ENCODE measurements at places on chromosomes 6 and 20. TPM values are rescaled to one million over a fixed set of nuclear protein-coding genes. Genes with fewer than 3 reads are reported as not detected.

DNA sequence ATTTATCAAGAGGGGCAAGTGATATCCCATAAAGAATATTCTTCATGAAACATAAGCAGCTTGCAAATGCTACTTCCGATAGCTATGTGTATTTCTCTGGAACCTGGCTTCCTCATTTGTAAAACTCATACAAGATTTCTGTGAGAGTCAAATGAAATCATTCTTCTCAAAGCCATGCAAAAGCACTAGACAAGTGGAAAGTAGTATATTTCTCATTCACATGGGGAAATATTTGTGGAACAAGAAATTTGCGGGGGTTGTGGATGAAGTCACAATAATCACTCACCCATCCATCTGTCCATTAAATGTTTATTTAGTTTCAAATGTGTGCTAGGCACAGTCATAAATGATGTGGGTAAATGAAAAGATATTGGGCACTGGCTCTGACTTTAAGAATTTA, 150.5 kb downstream of the IPCEF1 start:
- no peak for DNase-seq
- H3K27ac ChIP-seq: no peak overlapping the region
- H3K4me3 ChIP-seq: no peak overlapping the region
- H3K36me3 ChIP-seq: no peaks in the 10 kb centered on the region

OR2H1 gene
- total RNA-seq: not detected

CST1 gene
- total RNA-seq: not detected

DNA sequence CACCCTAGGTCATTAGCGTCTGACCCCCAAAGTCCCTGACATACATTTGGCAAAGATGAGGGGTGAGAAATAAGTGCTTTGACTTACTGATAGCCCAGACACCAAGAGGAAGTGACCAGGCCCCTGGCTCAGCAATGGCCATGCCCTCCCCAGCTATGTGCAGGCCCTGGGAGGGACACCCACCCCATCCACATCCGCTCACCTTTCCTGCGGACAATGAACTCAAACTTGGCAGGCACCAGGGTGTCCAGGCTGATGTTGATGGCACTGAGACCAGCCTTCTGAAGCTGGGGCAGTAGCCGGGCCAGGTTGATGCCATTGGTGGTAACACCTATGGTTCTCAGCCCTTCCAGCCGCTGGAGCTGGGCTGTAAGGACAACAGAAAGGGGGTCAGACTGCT, 18.4 kb downstream of the MOCS1 start:
- H3K4me1 ChIP-seq: no peaks in the 10 kb centered on the region
- H3K36me3 ChIP-seq: no peaks in the 10 kb centered on the region
- no peak overlapping the region for H3K27ac ChIP-seq
- no peak overlapping the region for H3K4me3 ChIP-seq

SYTL3 gene
- total RNA-seq: 3.7 TPM

DNA sequence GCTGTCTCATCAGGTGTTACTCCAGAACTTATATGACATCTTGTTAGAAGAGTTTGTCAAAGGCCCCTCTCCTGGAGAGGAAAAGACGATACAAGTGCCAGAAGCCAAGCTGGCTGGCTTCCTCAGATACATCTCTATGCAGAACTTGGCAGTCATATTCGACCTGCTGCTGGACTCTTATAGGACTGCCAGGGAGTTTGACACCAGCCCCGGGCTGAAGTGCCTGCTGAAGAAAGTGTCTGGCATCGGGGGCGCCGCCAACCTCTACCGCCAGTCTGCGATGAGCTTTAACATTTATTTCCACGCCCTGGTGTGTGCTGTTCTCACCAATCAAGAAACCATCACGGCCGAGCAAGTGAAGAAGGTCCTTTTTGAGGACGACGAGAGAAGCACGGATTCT, 43.7 kb upstream of the SMIM28 start:
- no peaks in the 10 kb centered on the region for H3K36me3 ChIP-seq
- no peaks in the 10 kb centered on the region for H3K27me3 ChIP-seq
- no peak overlapping the region for H3K27ac ChIP-seq

DNA sequence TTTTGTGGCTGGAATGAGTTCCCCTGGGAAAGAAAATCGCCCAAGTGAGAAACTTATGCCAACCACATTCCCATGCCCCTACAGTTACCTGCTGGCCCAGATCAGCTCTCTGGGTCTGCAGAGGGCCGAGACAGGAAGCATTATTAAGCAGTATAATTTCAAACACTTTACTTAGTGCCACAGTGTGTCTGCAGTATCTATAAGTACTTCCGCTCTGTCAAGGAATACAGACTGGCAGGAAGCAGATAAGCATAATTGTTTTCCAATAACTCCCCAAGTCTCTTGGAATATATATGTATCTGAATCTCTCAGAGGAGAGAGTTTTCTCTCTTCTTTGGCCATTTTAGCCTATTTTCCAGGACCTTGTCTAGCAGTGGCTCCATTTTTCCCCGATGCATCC, 24.9 kb downstream of the SAYSD1 start:
- H3K36me3 ChIP-seq: no peaks in the 10 kb centered on the region
- no peaks in the 10 kb centered on the region for H3K27me3 ChIP-seq
- H3K4me1 ChIP-seq: no peaks in the 10 kb centered on the region
- no peak overlapping the region for H3K27ac ChIP-seq
- no peak for DNase-seq

GRCh38 chr6:28996844-28997510, 8.1 kb downstream of the ZNF311 start:
- DNase-seq: no peak
- H3K4me3 ChIP-seq: no peak overlapping the region
- H3K27ac ChIP-seq: no peak overlapping the region
- no peaks in the 10 kb centered on the region for H3K4me1 ChIP-seq
- no peaks in the 10 kb centered on the region for H3K36me3 ChIP-seq

GRCh38 chr6:7805078-7805849, 79.4 kb downstream of the BMP6 start:
- no peaks in the 10 kb centered on the region for H3K4me1 ChIP-seq
- no peaks in the 10 kb centered on the region for H3K36me3 ChIP-seq
- H3K27me3 ChIP-seq: no peaks in the 10 kb centered on the region
- no peak overlapping the region for H3K27ac ChIP-seq
- H3K4me3 ChIP-seq: no peak overlapping the region
- no peak for DNase-seq

DNA sequence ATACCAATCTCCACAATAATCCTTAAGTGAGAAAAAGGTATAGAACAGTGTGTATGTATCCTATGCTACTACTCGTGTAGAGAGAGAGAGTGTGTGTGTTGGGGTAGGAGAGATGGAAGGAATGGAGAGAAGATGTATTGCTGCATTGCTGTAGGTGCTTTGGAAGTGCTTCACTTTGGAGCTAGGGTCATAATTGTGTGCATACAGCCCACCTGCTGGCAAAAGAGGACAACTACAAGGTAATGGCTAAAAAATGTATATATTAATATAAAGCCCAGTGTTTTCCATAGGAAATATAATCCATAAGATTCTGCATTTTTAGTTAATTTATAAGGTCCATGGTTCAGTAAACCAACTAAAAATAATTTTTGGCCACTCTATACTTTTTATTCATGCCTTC, 36.1 kb downstream of the SERAC1 start:
- no peak for DNase-seq
- H3K27ac ChIP-seq: no peak overlapping the region
- no peaks in the 10 kb centered on the region for H3K36me3 ChIP-seq
- no peak overlapping the region for H3K4me3 ChIP-seq
- no peaks in the 10 kb centered on the region for H3K27me3 ChIP-seq

ZNF831 gene
- total RNA-seq: 0.28 TPM

DNA sequence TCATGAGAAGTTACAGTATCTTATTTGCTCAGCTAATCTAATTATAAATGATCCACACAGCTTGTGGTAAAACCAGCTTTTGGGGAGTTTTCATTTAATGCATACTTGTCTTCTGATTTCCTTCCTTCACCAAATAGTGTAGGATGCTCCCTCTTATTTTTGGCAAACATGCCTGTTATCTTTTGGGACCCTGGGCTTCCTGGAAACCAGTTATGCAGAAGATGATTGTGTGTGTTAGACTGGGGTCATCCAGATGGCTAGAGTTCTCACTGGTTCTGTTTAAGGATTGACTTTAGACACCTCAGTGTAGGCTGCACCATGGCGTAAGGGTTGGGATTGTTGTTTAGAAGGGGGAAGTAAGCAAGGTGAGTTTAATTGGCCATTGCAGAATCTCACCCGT, 61.3 kb downstream of the PTPN1 start:
- DNase-seq: no peak
- no peak overlapping the region for H3K4me3 ChIP-seq
- no peaks in the 10 kb centered on the region for H3K36me3 ChIP-seq
- no peak overlapping the region for H3K27ac ChIP-seq
- no peaks in the 10 kb centered on the region for H3K27me3 ChIP-seq

GRCh38 chr6:130975325-130975724, 87.7 kb downstream of the EPB41L2 start:
- peaks cover 6% of the 10 kb centered on the region for H3K4me1 ChIP-seq
- H3K4me3 ChIP-seq: no peak overlapping the region
- DNase-seq: no peak
- no peaks in the 10 kb centered on the region for H3K27me3 ChIP-seq
- H3K27ac ChIP-seq: no peak overlapping the region

DNA sequence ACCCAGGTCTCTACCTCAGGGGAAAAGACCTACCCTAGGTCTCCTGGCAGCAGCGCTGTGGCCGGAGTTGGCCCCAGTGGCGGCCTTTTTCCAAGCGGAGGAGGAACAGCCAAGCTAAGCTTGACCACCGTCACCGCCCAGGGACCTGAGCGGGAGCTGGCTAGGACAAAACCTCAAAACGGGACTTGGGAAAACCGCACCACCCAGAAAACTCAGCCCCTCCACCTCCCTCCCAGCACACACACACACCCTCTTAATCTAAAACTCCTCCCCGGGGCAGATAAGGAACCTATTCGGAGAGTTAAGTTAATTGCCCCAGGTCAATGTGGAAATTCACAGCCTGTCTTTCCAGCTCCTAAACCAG, 2.7 kb upstream of the TRERF1 start:
- no peaks in the 10 kb centered on the region for H3K36me3 ChIP-seq
- H3K27me3 ChIP-seq: no peaks in the 10 kb centered on the region
- H3K4me1 ChIP-seq: no peaks in the 10 kb centered on the region
- peak overlapping the region; percentile 93 for H3K27ac ChIP-seq
- H3K4me3 ChIP-seq: peak overlapping the region; percentile 79

DNA sequence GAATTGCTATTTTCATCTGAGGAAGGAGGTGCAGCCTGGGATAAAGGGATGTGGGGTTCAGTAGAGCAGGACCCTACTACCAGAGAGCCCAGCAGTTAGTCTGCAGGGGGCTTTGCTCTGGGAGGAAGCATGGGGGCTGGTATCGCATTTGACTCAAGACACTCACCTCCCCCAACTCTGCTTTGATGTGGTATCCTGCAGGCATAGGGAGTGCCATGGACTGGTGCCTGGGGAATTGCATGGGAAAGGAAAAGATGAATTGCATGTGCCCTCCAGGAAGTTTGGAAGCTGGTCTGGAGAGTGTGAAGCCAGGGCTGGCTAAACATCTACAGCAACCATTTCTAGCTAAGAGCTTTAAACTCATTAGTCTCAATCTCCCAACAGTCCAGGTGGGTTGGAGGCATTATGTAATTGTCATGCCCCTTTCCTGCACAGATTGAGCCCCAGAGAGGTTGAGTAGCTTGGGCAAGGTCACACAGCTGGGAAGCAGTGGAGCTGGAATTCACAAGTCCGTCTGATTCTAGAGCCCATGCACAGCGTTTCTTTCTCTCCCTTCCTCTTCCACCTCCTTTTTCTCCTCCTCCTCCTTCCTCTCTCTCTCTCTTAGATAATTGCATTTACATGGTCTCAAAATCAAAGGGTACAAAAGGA, 26.2 kb upstream of the PNPLA1 start:
- no peak overlapping the region for H3K27ac ChIP-seq
- H3K27me3 ChIP-seq: no peaks in the 10 kb centered on the region
- H3K4me3 ChIP-seq: no peak overlapping the region
- no peak for DNase-seq

GRCh38 chr20:63672666-63673065, 14.6 kb downstream of the RTEL1 start:
- DNase-seq: no peak
- no peaks in the 10 kb centered on the region for H3K36me3 ChIP-seq
- H3K27me3 ChIP-seq: no peaks in the 10 kb centered on the region
- H3K4me3 ChIP-seq: no peak overlapping the region
- no peaks in the 10 kb centered on the region for H3K4me1 ChIP-seq

GRCh38 chr6:142802124-142802523, 142.9 kb downstream of the HIVEP2 start:
- DNase-seq: peak; percentile 23
- H3K4me1 ChIP-seq: peaks cover 4% of the 10 kb centered on the region
- H3K27me3 ChIP-seq: no peaks in the 10 kb centered on the region
- H3K27ac ChIP-seq: no peak overlapping the region

LTB gene
- not detected for total RNA-seq

GRCh38 chr6:4924661-4925271, 79.1 kb downstream of the RPP40 start:
- DNase-seq: no peak
- H3K27ac ChIP-seq: no peak overlapping the region
- H3K4me3 ChIP-seq: no peak overlapping the region
- no peaks in the 10 kb centered on the region for H3K27me3 ChIP-seq
